ENCODE measurements at places on chromosomes 5 and 9.

DNA sequence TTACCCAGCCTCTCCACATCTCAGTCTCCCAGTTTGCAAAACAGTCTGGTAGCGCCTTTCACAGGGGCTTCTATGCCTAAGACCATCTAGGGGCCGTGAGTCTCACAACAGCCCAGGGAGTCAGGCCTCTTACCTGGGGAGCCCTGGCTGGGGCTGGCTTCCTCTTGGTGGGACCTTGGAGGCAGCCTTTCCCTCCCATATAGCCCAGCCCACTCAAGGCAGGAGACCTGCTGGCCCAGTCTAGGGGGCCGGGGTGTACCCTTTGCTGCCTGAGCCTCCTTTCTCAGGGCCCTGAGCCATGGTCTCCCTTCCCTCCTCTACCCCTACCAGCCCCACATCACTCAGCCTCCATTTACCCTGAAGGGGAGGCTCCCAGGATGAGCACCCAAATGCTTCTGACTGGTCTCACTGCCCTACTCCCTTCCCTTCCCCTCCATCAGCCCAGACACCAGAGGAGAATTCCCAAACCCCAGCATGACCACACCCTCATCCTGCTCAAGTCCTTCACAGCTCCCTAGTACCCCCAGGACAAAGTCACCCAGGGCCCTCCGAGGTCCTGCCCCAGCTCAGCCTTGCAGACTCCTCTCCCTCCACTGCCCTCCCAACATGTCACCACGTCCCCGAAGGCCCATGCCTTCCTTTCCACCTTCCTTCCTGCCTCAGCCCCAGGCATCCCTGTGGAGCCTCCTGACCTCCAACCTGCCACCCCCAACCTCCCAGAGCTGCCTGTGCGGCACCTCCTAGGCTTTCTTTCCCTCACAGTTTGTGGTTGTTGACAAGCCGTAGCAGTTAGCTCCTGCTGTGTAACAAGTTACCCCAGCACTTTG is 55.3 kb downstream of the BARX1 start:
- no peak for DNase-seq

DNA sequence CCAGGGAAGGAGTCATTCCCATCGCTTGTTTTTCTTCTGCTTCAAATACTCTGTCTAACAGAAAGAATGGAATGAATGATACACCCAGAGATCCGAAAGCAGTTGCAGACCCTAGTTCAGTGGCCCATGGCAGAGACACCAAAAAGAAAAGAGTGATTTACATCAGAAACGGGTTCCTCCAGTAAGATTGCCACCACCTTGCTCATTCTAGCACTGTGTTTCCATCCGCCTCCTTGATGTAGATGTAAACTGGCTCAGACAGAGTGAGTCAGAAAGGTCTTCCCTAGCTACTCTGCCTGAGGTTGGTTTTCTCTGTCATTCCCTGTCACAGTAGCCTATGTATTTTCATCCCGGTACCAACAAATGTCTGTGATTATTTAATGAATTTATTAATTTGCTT is 15.9 kb upstream of the CLINT1 start:
- no peak for DNase-seq

DNA sequence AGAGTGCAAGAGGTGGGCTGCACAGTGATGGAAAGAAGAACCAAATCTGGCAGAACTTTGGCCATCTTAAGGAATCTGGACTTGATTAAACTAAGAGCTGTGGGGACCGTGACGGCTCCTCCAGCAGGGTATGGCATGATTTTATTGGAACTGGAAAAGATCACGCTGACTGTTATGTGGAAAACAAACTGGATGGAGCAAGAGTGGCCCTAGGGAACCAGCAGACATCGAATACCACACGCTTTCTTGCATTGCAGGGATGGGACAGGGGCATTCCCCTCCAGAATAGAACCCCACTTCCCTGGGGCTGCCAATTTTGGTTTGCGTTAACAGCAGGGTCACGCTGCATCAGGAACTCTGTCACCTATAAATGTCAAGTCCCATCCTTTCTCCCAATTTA is 38.8 kb downstream of the INSYN2B start:
- no peak for DNase-seq

DNA sequence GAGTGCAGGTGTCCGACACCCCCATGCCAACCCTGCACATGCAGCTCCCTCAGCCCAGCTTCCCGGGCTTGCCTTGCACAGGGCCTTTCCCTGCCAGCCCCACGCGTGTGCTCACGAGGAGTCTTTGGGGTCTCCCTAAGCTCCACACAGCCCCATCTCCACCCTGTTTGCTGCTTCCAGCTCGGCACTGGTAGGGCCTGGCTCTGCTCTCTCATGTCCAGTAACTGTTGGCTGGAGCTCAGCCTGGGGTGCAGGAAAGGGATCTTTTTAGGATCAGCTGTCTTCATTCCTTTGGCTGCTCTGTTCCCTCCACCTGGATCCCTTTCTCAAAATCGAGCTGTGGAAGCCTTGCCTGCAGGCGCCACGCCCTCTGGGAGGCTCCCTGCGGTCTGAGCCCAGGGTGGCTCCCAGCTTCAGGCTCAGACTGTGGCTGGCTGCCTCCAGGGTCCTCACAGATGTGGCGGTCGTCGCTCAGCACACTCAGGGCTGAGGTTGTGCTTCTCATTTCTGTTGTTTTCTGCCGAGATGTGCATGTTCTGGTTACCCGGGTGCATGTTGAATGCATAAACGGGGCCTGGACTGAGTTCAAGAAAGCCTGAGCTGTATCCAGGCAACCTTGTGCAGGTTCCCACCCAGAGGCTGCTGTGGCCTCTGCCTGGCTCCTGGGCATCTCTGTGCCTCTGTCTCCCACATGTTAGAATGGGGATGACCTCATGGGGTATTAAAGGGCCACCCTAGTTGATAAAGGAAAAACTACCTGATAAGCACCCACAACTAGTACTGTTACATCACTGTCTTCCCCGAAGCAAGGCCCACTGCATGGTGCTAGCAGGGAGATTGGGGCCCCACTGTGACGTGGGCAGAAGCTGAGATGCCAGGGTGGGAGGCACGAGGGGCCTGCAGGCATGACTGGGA is 4.3 kb downstream of the CACNA1B start:
- no peak for DNase-seq

DNA sequence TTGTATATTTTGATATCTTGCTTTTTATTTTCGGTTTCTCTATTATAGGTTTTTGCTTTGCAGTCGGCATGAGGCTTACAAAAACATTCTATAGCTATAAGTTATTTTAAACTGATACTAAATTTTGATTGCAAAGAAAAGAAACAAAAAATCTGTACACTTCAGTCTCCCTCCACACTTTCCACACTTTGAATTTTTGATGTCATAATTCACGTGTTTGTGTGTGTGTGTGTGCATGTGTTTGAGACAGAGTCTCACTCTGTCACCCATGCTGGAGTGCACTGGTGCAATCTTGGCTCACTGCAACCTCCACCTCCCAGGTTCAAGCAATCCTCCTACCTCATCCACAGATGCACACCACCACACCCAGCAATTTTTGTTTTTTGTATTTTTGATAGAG is 124.9 kb downstream of the MRPS30 start:
- no peak for DNase-seq

DNA sequence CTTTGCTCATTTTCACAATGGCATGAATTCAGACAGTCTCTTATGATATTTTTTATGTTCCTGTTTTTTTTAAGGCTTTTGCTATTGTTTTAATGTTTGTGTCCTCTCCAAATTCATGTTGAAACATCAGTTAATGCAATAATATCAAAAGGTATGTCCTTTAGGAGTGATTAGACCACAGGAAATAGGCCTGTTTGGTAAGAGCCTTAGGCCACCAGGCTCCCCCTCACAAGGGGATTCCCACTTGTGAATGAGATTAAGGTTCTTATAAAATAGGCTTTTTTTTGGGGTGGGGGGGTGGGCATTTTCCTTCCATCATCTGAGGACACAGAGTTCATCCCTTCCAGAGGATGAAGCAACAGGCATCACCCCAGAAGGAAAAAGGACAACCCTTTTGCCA is 2074.2 kb upstream of the C9orf72 start:
- DNase-seq = no peak
